ENCODE measurements at places on chromosomes 16 and 17.

DNA sequence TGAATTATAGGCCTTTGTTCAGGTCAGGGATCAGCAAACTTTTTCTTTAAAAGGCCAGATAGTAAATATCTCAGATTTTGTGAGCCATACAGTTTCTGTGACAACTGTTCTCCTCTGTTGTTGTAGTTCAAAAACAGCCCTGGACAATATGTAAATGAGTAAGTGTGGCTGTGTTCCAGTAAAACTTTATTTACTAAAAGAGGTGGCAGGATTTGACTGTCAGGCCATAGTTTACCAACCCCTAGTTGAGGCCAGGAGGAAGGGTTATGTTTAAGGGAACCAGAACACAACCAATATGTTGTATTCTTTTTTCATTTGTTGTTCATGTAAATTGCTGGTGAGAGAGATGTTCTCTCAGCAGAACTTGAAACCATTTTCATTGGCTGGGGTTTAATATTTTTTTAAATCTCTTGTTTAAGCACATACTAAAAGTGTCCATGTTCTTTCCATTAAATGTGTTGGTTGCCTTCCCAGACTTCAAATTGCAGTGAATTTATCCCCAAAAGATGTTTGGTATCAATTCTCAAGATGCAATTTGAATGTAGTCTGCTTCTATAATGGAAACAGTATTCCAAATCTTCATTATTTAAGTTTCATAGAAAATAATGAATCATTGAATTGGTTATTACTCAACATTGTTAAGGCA is 260.3 kb downstream of the FTO start:
- no peak for DNase-seq

GRCh38 chr17:33475594-33475993 is 182.5 kb upstream of the ASIC2 start:
- no peak for DNase-seq

GRCh38 chr16:28546626-28547025 is 7.1 kb upstream of the SGF29 start:
- DNase-seq, result no peak

- peak; percentile 25 for DNase-seq
Observed at GRCh38 chr17:17067257-17067656, 25.0 kb downstream of the MPRIP start.

GRCh38 chr17:39729280-39729851 is 966 bp downstream of the MIEN1 start:
- no peak for DNase-seq

- DNase-seq, result peak; percentile 12
Observed at GRCh38 chr16:982145-983043, 824 bp downstream of the SOX8 start.

- no peak for DNase-seq
Observed at GRCh38 chr17:68155692-68156091, 92.2 kb upstream of the AMZ2 start.

DNA sequence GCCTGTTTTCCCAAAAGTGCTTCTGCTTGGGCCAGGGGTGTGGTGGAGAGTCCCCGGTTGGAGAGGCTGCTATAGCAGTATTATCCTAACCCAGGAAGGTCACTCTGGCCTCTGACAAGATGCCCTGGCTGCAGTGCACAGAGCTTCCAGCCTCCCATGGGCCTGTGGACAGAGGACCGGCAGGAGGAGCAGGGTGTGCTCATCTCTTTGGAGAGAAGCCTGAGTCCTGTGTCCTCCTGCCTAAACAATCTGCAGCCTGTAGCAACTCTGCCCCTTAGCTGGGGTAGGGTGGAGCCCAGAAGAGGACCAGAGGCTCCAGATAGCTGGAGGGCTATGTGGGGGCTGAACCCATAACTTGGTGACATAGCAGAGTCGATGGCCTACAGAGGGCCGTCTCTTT is 78.0 kb downstream of the MPRIP start:
- DNase-seq, result no peak

DNA sequence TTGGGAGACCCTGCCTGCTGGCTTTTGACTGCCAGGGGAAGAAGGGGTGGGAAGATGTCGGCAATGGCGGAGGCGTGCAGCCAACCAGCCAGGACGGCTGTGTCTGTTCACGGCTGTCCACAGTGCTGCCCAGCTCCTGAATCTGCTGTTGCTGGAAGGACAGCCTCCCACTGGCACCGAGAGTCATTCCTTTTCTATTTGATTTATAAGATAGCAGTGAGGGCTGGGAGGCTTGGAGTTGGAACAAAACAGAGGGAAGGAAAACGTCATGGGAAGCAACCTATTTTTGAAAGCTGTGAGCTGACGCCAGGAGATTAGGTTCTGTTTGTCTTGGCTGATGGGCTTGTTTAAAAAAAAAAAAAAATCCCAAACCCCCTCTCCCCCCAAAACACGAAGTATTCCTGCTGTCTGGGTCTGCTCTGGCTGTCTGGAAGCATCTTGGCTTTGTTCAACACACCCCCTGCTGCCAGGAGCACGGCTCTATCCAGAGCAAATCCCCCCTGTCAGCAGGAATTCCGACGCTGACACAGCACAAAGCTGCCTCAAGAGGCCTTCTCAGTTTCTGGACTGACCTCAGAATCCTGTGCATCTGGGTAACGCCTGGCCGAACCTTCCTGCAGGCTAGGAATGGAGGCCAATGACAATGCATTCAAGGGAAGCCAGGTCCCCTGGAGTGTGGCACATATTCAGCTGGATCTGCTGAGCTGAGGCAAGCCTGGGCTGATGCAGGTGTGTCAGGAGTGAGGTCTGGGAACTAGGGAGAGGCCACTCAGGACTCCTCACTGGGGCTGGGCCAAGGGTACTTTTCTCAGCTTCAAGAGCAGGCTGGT is 41.0 kb upstream of the SREBF1 start:
- peak; percentile 98 for DNase-seq

GRCh38 chr17:52255347-52255746 is 96.8 kb upstream of the CA10 start:
- DNase-seq, result no peak

DNA sequence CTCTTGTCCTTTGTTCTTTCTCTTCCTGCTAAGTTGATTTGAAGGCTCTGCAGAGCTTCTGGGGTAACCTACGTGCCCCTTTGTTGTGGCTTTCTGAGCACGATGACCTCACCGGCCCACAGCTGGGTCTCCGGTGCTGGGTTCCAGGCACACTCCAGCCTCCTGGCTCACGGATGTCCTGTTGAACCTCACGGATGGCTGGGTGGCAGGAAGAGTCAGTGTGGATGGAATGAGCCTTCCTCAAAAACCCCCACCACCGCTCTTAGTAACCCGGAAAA is 116.0 kb downstream of the SOCS1 start:
- DNase-seq, result no peak

GRCh38 chr17:47995241-47995935 is 24.5 kb downstream of the CDK5RAP3 start:
- no peak for DNase-seq

- peak; percentile 75 for DNase-seq
Observed at GRCh38 chr17:6435968-6436367, 1.0 kb upstream of the AIPL1 start.

- DNase-seq, result no peak
Observed at GRCh38 chr16:56716761-56717160, 13.2 kb upstream of the NUP93 start.

- no peak for DNase-seq
Observed at GRCh38 chr17:8898636-8899035, 31.2 kb upstream of the PIK3R6 start.

- no peak for DNase-seq
Observed at GRCh38 chr16:81796583-81797346, 17.7 kb downstream of the PLCG2 start.

- DNase-seq, result no peak
Observed at GRCh38 chr17:57678393-57678792, 66.7 kb downstream of the CCDC182 start.

DNA sequence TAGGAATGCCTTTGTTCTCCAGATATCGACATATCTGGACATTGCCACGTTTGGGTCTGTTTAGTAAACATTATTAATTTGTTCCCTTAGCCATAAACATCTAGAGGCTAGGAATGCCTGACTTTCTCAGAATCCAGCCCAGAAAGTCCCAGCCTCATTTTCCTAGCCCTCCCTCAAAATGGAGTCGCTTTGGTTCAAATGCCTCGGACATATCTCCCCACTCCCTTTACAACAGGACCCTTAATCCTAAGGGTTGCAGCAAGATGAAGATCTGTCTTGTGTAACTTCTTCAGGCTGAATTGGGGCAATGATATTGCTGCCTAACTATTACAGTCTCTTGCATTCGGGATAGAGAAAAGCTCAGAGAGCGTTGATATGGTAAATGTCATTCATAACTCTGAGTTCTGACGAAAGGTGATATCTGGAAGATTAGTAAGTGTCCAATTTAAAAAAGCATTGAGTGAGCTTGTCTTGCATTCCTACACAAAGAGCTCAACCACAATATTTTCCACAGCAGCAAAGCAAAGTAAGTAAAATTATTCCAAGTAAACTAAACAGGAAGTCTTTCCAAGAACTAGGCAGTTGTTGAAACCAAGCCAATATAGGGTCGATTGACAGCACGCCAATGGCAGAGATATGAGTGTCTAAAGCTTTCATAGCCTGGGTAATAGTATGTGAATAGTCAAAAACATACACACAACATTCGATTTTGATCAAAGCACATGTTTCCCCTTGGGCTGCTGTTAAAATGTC is 46.0 kb upstream of the ARL4D start:
- no peak for DNase-seq

DNA sequence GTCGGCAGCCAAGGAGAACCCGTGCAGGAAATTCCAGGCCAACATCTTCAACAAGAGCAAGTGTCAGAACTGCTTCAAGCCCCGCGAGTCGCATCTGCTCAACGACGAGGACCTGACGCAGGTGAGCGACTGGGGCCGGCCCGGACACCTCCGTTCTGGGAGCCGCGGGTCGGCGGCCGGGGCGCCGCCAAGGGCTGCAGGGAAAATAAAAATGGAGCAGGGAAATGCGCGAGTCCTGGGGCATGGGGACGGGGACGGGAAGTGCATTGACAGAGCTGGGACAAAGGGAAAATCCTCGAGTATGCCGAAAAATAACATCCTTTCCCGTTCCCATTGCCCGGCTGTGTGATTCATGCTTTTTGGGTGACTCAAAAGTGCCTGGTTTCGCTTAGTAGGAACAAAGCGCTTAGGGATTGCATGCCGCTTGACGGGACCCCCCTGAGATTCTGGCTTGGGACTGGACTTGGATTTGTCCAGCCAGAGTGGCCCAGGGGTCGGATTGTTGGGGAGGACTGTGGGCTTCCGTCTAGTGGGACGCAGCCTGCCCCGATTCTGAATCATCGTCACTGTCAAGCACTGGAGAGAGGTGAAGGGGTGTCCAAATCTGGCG is 699 bp downstream of the MPRIP start:
- peak; percentile 75 for DNase-seq

- no peak for DNase-seq
Observed at GRCh38 chr17:73390221-73390620, 78.4 kb upstream of the CDC42EP4 start.

DNA sequence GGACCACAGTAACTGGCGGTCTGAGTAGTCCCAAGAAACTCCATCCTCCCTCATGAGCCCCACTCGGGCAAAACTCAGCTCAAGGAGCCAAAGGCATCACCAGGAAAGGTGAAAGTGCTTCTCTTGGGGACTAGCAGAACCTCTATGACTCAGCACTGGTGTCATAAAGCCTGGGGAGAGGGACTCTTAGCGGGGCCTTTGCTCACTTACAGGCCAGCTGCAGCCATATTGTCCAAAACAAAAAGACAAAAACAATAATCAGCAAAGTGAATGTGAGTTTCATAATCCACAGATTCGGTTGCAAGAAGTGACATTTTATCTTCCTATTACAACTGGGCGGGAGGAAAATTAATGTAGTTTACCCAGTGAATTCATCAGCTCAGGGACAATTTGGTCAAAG is at the start of gene TEKT5:
Gene TEKT5, minus strand, starts transcription at position 101 of the 400 bp plus-strand sequence. Its CDS starts 57 bp downstream, at position 44.
- DNase-seq, result no peak

- DNase-seq, result peak; percentile 74
Observed at GRCh38 chr17:69672924-69673323, 258.4 kb downstream of the MAP2K6 start.

- DNase-seq, result no peak
Observed at GRCh38 chr17:45117848-45118646, 14.3 kb downstream of the PLCD3 start.

- no peak for DNase-seq
Observed at GRCh38 chr17:41298458-41299135, 4.1 kb downstream of the KRTAP29-1 start.

GRCh38 chr17:31321481-31321880 is at the start of gene EVI2A:
EVI2A (minus strand) TSS chr17:31321622; CDS start chr17:31319013, 2,609 bp downstream.
- DNase-seq, result peak; percentile 87

DNA sequence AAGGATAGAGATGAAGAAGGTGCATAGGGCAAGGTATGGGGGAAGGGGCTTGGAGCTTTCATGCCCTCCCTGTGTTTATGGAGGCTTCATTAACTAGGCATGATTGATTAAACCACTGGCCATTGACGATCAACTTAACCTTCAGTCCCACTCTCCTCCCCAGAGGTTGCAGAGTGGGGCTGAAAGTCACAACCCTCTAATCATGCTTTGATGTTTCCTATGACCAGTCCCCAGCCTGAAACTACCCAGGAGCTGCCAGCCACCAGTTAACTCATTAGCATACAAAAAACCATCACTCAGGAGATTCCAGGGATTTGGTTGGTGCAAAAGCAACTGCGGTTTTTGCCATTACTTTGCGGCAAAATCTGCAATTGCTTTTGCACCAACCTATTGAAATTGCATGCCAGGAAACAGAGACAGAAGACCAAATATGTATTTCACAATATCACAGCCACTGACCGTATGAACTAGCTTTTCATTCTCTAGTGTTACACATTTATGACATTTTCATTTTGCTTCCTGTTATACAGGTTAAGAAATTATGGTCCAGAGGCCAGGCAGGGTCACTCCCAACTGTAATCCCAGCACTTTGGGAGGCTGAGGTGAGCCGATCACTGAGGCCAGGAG is 5.4 kb downstream of the GFOD2 start:
- DNase-seq, result no peak

DNA sequence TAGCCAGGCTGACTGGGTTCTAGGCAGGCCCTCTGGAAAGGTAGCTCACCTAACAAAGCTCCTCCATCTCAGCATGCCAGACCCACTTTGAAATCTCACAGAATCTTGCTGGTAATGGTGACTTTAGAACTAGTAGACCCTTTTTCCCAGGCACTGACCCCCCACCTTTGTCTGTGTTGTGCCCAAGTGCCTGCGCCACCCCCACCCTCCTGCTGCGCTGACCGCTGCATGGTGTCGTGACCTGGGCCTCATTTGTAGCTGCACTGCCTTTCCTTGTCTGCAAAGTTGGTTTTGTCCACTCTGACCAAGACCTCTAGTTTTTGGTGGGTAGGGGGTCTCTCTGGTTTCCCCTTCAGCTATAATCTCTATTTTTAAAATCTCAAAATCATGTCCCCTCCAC is 6.8 kb downstream of the ATXN1L start:
- no peak for DNase-seq

GRCh38 chr16:57906382-57907316 is 64.3 kb downstream of the CNGB1 start:
- no peak for DNase-seq

DNA sequence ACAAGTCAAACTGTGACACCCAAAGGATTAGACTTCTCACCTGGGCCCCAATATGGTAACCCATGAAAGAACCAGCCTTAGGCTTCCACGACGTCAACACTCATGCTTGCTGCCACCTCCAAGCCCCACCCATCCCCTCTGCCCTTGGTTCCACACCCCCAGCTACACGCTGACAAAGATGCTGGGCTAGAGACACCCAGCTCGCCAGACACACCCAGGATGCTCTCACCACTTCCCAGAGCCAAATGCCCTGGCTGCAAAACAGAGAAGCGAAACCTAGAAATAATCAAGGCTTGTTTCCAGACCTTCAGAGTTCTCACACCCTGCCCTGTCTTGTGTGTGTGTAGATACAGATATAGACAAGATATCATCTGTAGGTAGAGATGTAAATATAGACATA is 26.0 kb upstream of the ADCY9 start:
- DNase-seq, result no peak

GRCh38 chr17:81488276-81488860 is 24.2 kb downstream of the ACTG1 start:
- no peak for DNase-seq

- DNase-seq, result no peak
Observed at GRCh38 chr17:4485676-4486646, 12.7 kb upstream of the SPNS2 start.
